ENCODE measurements at places on chromosomes 12 and 14.

- no peak for DNase-seq
These were observed 462.4 kb downstream of the TRHDE start for GRCh38 chr12:72734581-72734980.

- DNase-seq = no peak
These were observed 933.8 kb downstream of the TMEM121 start for GRCh38 chr14:106459971-106460730.

- no peak for DNase-seq
These were observed 284.6 kb upstream of the SEL1L start for GRCh38 chr14:81818271-81818670.

DNA sequence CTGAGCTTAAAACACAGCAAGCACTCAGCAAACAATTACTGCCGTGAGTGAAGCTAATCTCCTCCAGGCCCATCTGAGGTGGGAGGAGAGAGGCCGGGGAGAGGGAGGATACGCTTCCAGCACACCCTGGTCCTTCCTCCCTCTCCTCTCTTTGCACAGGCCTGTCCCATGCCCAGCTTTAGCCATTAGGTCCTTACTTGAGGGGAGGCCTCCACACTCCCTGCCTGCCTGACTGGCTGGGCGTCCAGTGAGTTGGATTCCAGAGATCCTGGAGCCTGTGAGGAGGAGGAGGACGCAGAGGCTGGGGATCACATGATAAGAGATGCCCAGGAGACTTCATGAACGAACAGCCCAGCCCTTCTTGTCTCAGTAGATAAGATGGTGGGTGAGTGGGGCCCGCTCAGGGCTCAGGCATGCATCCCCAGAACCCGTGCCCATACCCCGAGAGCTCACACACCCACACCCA lies 65.1 kb upstream of the NCOR2 start:
- DNase-seq = peak; percentile 46

GRCh38 chr12:66678338-66679275 lies at the start of gene GRIP1:
Gene GRIP1 (minus strand): TSS chr12:66679076. CDS start chr12:66678904, 172 bp downstream.
- peak; percentile 66 for DNase-seq

DNA sequence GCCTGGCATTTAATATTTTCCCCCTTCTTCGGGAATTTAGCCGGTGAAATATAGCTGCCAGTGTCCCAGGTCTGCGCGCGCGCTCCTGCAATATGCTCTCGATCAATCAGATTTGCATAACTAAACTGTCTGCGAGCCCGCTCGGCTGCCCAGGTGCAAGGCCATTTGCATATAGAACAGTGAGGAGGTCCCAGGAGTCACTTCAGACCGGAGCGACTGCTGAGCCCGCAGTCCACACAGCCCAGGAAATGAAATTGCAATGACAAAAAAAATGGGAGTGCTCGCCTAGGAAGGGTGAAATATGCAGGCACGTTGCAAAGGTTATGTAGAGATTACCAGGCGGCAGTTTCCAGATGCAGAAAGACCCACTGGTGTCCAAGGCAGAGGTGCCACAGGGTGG lies 228.5 kb downstream of the VRK1 start:
- no peak for DNase-seq

DNA sequence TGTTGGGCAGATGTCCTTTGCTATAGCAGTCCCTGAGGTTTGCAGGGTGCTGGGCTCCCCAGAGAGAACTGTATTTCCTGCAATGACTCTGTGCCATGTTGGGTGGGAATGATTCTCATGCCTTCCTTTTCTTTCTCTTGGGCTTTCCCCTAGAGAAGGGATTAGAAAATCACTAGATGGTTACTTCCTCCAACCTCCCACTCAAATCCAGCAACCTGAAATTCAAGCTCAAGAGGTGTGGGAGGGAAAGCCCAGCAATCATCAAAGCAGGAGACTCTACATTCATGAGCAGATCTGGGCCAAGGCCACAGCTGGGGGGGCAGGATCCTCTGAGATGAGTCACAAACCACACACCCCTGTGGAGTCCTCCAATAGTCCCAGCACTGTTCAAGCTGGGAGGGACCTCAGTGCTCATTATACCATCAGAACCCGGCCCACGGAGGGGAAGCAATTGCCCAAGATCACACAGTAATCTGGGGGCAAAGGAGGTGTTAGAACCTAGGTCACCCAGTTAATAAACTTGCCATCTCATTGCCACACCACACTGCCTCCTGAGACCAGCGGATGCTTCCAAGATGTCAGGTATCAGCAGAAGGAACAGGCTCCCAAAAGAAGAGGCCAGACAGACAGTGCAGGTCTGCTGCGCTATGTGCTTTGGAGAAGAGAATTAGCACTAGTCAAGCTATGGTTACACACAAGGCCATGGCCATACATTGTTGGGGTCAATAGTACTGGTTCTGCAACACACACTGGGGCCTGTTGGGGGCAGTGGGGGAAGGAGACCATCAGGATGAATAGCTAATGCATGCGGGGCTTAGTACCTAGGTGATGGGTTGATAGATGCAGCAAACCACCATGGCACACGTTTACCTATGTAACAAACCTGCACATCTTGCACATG lies 65.7 kb downstream of the TTC9 start:
- DNase-seq = no peak

DNA sequence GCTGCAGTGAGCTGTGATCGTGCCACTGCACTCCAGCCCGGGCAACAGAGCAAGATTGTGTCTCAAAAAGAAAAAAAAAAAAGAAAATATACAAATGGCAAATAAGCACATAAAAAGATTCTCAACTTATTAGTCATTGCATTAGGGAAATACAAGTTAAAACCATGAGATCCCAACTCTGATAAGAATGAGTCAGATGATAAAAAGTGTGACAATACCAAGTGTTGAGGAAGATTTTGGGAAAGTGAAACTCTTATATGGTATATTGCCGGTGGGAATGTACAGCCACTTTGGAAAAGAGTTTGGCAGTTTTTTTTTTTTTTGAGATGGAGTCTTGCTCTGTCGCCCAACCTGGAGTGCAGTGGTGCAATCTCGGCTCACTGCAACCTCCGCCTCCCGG lies 7.6 kb upstream of the PRPF40B start:
- DNase-seq = no peak

DNA sequence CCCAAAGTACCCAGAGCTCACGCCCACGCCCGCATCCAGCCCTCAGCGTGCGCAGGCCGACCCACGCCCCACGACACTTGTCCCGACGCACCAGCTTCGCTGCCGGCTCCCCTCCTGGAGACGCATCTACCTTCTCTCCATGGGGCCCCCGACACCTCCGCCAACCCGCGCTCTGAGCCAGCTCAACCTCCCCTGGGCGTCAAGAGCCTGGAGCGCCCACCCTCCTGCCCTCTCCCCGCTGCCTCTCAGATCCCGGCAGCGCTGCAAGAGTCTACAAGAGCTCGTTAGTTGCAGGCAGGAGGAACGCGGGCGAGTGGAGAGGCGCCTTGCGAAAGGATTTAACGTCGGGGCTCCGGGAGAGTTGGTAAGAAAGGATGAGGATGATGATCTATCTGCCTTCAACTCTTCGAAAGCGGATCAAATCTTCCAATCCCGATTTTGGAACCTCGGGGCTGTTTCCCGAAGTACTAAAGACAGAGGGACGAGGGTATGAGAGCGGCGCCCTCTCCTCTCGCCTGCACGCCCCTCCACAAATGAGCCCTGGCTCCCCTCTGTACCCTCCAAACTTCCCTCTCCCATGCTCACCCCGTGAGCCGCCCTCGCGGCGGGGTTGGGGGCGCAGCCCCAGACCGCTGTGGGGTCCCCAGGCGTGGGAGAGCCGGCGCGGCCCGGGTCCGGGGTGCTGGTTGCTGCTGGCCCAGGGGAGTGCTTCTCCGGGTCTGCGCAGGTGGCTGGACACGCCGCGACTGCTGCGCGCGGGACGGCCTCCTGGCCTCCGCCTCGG lies 979 bp downstream of the LTBP2 start:
- peak; percentile 59 for DNase-seq

DNA sequence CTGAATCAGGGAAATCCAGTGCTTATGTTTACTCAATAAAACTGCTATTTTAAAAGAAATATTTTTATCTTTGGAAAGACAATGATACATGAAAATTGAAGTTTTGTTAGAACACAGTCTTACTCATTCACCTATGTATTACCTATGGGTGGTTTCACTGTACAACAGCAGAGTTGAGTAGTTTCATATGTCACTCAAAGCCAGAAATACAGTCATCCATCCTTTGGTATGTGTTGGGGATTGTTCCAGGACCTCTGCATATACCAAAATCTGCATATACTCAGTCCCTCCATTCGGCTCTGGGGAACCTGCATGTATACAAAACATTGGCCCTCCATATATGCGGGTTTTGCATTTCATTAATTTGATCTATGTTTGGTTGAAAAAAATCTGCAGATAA lies 190.6 kb downstream of the GPHN start:
- no peak for DNase-seq

DNA sequence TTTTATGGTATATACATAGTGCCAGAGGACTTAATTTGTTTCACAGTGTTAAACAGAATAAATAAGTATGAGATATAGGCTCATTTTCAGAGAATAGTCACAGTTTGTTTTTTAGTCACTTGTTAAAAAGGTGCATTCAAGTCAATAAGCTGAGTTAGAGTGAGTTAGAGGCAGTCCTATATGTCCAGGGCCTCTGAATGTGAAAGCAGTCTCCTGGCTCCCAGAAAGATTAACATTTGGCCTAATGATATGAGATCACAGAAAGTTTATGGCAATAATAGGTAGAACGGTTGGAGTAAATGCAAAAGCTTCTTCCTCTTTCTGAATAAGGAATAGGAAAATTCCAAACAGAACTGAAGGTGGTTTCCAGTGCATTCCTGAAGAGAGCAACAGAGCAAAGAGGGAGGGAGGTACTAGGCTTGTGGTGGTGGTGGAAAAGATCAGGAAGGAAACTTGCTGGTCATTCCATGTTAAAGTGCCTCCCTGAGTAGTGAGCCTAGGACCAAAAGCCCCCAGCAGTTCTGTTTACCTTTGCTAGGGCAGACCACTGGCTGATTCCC lies 54.4 kb downstream of the SLC38A4 start:
- DNase-seq = no peak

DNA sequence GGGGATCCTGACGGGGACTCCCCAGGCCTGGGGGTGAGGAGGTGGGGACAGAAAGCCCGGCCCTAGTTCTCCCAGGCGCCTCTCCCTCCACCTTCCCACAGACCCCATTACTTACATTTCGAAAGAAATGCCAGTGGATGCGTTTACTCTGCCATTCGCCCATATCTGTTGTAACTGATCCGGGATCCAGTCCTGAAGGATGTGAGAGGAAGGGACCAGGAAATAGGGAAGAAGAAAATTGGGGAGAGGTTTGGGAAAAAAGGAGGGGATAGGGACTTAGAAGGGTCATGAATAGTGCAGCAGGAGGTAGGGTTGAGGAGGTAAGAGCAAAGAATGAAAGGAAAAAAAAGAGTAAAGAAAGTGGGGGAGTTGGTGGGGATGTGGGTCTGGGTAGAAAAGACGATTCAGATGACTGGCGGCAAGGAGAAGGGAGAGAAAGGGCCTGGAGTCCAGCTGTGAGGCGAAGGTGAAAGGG lies 1.1 kb downstream of the HOXC12 start:
- no peak for DNase-seq

DNA sequence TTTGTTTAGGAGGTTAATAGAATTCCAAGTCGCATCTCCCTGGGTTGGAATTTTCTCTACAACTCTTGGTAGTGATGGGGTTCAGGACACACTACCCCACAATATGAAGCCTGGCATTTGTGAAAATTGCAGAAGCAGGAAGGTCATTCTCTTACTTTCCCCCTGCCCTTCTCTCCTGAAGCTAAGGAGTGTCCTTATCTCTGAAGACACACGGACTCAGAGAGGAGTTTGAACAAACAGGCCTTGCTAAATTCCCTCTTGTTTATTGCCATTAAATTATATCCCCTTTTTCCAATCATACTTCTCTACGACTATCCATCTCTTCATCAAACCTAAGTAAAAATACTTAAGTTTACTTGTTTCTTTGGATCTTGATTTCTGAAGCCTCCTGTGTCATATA lies 443.0 kb downstream of the RAD51B start:
- DNase-seq = no peak

- no peak for DNase-seq
These were observed 156.5 kb upstream of the RMST start for GRCh38 chr12:97306147-97306546.

DNA sequence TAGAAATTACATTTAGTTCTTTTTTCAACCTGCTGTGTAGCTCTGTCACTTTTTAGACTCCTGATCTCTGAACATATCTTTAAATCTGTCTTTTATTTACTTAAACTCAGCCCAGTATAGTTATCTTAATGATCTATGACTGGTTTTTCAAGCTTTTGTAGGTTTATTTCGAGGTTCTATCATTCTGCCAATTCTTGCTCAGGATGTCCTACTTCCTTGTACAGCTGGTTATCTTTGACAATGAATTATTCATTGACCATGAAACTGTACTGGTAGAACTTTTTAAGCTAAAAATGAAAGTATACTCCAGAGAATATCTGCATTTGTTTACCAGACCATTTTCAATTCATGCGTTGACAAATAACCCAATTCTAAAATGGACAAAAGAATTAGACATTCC lies 37.8 kb downstream of the TC2N start:
- no peak for DNase-seq

DNA sequence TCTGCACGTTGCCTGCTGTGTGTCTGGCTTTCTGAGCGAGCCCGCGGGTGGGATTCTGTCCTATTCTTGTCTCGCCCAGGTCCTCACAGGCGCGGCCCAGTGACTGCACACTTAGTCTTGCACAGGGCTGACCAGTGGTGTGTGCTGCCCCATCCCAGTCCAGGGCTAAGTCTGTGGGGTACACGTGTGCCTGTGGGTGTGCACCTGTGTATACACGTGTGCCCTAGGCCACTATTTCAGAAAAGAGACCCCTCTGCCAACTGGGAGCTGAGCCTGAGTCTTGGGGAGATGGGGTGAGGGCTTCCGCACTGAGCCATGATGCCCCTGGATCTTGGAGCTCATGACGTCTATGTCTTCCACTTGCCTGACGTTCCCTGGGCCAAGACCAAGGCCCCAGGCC lies 185.5 kb upstream of the PRMT8 start:
- DNase-seq = no peak

DNA sequence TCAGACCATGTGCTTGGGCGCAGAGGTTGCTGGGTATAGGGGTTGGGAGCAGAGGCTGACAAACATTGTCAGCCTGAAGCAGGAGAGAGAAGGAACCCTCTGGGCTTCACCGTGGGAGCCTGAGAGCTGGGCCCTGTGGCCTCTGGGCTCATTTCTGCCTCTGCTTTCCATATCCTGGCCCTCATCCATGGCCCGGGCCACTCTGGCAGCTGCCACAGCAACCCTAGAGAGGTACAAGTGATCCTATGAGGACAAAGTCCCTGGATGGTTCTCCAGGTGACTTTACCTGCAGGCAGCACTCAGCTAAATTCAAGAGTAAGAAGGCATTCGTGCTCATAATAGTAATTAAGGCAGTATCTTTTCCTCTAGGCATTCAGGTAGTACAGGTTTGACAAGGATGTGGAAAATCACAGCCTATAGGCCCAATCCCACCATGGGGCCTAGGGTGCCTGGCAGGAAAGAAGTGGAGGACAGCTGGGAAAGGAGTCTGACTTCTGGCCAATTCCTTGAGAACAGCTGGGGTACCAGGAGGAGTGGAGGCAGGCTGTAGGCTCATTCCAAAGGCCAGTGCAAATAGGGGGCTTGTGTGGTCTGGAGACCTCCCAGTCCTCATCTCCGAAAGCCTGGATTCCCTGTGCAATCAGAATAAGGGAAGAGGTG lies 3.6 kb upstream of the TTC7B start:
- no peak for DNase-seq
